Keratinocyte (primary cell): ENCODE measurements at places on chromosomes 7 and 10.

DNA sequence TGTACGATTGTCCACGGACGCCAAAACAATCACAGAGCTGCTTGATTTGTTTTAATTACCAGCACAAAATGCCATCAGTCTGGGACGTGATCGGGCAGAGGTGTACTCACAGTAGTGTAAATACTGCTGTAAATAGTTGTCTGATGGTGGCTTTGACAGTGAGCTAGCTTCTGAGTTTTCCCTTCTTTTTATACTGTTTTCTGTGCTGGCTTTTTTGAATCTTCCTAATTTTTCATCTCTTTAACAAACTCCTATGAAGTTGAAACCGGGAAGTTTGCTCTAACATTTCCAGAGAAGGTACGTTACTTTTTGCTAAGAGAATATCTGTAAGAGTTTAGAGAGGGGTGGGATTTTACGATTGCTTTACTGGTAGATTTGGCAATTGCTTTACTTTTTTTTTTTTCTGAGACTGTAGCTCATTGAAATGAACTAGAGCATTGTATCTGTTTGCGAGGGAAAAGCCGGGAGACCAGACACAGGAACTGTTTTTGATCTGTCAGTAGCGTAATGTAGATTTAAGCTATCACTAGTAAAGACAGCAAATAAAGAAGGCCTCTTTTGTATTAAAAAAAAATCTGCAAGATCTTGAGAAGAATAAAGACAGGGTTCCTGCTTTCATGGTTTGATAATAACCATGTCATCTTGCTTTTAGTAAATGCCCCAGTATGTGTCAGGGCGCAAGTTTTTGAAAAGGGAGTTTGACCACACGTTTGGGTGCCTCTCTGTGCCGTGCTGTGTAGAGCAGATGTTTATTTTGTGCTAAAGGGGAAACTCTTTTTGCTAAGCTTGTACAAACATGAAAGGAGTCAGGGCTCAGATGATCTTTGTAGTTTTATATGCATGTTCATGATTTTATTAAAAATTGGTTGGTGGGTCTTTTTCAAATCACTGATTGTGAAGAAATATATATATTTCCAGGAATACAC is 712 bp downstream of the FOXP2 start:
- no peak for DNase-seq

GRCh38 chr7:70104243-70104642 is 506.0 kb downstream of the AUTS2 start:
- no peak for DNase-seq

- no peak for DNase-seq
Observed at GRCh38 chr7:70571403-70571934, 560.5 kb upstream of the GALNT17 start.

GRCh38 chr7:128266529-128266882 is 25.4 kb downstream of the LEP start:
- no peak for DNase-seq

DNA sequence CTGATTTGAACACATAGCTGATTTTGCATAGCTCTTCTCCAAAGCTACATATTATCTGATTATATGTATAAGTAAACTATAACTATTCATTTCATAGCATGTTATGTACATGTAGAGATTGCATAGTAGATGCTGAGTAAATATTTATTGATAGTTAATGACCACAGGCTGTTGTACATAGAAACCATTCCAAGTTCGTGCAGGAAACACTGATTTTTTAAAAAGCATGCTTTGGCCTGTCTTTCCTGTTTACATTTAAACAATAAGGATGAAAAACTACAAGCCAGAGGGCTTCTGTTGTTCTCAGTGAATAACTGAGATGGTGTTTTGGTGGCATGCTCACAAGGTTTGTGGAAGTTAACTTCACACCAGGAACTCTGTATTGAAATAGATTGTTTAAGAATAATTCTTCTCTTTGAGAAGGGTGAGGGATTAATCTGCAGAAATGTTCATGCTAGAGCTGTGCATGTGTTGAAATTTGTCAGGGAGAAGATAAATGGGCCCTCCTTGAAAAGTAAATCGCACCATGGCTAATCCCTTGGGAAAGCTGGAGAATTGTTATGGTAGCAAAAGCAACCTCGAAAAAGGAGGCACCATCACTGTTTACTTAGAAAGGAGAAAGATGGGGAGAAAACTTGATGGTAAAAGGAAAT is 120.2 kb upstream of the SP8 start:
- no peak for DNase-seq

GRCh38 chr7:15378494-15379145 is 183.2 kb downstream of the AGMO start:
- DNase-seq, result no peak

DNA sequence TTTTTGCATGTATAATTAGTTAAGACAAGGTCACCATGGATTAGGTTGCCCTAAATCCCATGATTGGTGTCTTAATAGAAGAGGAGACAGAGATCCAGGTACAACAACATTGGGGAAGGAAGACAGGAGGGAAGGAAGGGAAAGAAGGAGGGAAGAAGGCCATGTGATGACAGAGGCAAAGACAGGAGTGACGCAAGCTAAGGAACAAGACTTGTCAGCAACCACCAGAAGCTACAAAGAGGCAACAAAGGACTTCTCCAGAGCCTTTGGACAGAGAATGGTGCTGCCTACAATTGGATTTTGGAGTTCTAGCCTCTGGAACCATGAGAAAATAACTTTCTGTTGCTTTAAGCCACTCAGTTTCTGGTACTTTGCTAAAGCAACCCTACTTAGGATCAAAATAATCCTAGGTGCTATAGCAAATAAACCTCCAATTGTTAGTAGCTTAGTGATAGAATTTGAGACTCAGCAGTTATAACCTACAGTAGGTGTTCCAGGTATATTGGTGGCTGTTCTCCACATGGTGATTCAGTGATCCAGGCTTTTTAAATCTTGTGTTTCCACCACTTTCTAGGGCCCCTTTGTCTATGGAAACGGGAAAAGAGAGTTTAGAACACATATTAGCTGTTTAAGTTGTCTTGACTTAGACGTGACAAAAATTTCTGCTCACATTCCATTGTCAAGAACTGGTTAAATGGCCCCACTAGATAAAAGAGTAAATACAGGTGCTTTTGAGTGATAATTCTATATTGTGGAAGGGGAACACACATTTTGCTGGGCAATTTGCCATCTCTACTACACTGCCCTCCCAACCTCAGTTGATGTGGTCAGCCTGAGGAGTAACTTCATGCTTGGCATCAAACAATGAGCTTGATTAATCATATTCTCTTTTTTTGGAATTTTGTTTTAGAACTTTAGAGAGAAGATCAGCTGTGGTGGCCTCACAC is 70.5 kb upstream of the SP4 start:
- DNase-seq, result no peak

DNA sequence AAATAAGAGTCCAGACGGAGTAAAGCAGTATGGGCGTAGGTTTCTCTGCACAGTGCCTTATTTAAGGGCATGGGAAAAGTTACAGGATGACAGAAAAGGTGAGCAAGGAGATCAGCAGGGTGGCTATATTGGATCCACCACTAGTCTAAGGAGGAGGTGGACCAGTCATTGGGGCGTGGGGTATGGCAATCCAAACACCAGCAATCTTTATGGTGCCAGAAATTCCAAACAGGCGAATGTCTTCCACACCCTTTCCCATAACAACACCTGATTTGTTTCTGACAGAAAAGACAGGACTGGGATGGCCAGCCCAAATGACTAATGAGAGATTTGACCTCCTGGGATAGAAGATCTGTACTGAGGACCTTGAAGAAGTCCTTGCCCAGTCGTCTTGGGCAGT is 181.8 kb upstream of the MBL2 start:
- no peak for DNase-seq

DNA sequence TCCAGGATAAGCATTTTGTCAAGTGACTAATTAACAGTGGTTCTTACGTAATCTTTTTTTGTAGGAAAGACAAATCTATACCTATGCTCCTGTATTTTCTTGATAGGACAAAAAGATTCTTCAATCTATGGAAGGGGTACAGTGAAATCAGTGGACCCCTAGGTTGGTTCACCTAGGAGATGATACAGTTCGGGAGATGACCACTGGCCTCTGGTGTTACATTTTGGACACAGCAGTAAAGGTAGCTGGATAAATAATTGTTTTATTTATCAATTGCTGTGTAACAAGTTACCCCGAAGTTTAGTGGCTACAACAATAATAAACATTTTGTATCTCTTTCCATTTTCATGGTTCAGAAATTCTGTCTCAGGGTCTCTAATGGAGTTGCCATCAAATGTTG is 288.2 kb upstream of the MAGI2 start:
- no peak for DNase-seq

DNA sequence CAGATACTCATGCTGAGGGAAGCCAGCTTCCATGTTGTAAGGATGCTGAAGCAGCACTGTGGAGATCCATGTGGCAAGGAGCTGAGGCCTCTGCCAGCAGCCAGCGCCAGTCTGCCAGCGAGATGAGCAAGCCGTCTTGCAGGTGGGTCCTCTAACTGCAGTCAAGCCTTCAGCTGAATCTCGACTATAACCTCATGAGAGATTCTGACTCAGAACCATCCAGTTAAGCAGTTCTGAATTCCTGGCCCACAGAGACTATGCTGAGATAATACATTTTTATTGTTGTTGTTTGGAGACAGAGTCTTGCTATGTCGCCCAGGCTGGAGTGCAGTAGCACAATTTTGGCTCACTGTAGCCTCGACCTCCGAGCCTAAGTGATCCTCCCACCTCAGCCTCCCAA is 105.6 kb downstream of the SH3PXD2A start:
- no peak for DNase-seq

- no peak for DNase-seq
Observed at GRCh38 chr7:36407636-36408550, 18.2 kb downstream of the ANLN start.

DNA sequence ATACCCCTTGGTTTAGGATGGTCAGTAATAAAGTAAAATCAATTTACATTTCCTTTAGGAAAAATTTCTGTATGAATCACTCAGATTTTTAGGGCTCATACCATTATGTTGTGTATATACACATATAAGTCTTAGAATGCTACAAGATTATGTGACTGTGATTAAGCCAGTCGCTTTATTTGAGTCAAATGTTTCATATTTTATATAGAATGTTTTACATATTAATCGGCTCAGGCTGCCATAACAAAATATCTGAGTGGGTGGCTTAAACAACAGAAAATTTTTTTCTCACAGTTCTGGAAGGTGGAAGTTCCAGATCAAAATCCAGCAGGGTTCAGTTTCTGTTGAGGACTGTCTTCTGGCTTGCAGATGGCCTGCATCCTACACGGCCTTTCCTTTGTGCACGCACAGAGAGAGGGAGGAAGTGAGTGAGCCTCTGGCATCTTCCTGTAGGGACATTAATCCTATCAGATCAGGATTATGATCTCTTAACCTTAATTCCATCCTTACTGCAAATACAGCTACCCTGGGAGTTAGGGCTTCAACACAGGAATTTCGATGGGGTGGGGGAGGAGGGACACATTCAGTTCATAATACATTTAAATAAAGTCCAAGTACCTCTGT is 198.0 kb downstream of the PHF14 start:
- DNase-seq, result no peak

- no peak for DNase-seq
Observed at GRCh38 chr7:130988443-130988842, 254.4 kb upstream of the KLF14 start.

DNA sequence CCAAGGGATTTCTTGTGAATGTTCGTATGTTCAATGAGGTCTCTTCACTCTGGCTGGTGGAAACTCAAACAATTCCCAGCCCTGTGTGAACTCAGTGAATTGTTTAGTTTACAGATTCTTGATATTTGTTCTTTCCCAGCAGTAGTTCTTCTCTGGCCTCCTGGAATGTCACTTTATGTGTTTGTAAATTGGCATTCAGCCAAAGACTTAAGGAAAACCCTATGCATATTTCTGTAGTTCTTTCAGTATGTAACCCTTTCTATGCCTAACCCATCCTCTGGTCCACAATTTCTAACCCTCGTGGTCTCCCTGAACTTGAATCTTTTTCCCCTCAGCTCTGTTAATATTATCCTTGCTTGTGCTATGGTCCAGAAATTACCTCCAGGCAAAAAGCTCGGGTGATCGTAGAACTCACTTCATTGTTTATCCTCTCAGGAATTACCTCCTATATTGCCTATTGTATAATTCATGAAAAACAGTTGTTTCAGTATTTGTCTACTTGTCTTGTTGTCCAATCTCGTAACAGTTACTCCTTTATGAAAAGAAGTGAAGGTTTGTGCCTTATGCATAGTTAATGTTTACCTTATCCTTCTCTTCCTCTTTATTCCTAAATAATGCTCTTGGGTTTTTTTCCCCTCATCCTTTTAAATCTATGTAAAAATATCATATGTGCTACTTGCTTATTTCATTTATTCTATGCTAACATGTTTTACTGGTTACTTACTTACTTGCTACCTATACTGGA is 23.7 kb upstream of the AGR3 start:
- no peak for DNase-seq

DNA sequence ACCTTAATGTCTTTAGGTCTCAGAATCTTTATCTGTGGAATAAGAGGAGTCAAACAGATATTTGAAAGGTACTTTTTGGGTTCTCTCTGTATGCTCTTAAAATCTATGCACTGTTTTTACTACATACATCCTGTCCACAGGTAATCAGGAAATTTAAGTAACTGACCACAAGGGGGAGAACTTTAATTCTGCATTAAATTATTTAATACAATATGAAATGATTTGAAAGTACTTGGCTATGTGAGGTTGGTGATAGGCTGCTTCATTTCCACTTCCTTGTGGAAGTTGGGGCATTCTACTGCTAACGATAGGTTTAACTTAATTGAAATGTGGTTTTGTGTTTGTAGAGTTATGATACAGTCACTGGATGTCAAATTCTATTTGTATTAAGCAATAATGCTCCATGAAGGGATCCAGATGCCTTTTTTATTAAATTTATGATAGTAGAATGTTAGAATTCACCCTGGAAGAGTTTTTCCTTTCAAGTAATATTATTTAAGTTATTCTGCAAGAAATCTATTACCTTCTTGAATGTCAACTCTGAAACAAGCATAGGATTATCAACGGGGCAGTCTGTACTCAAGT is 6.0 kb downstream of the TEX47 start:
- DNase-seq, result no peak

DNA sequence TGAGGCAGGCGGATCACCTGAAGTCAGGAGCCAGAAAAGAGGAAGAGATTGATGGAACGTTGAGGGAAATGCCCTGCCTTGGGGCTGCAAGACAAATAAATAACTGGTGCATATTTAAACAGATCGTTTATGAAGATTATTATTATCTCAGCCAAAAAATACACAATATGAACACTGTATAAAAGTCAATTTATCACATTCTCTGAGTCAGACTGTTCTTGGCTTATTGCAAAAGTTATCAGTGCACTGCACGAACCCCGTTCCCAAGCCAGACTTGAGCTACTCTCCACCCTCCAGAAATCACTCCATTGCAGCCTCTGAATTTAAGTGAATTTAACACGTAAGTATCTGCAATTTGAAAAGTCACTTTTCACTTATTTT is 1.6 kb downstream of the DNMBP start:
- DNase-seq, result no peak

GRCh38 chr7:41769162-41769561 is 66.3 kb upstream of the INHBA start:
- no peak for DNase-seq

- DNase-seq, result no peak
Observed at GRCh38 chr10:34862892-34863291, 47.8 kb upstream of the PARD3 start.
